Endothelial cell (in vitro differentiated cells): ENCODE measurements at places on chromosomes 5 and 9. TPM values are rescaled to one million over a fixed set of nuclear protein-coding genes. Genes with fewer than 3 reads are reported as not detected.
A peak's percentile ranks its signal among the peaks of the same experiment; 100 is the strongest.

DNA sequence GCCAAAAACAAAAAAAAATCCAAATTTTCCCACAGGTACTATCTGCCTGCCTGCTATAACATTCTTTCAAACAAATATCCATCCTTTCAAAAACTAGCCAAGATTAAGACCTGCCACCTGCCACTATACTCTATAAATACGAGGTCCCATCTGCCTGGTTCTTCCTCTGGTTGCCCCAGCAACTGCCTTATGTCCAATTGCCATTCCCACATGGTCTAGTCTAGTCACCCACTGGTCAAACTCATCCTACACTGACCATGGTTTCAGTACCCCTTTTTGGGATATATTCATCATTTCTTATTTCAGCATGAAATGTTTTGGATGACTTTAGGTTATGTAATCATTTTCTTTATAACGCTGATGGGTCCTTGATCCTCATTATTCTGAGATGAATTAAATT, 95.1 kb upstream of the CCNG1 start:
- no peak for DNase-seq

GRCh38 chr5:130137681-130138080, 233.4 kb downstream of the CHSY3 start:
- no peak for DNase-seq

- no peak for DNase-seq
Observed at GRCh38 chr9:25212361-25212760, 465.9 kb downstream of the TUSC1 start.

DNA sequence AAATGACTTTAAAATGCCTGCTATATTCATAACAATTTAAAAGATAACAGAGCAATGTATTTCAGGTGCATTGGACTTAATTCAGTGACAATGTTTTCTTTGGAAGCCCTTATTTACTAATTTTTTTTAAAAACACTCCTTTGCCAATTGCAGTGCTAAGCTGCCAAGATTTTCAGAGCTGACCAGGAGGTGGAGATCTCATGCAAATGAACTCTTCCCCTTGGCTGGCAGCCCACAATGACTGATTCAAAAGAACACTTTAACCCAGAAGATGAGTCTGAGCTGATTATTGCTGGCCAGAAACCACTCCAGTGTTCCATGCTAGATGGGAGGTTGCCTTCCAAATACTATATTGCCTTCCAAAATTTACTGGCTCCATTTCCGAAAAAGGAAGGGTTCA, 128.3 kb upstream of the CCNH start:
- peak; percentile 7 for DNase-seq

DNA sequence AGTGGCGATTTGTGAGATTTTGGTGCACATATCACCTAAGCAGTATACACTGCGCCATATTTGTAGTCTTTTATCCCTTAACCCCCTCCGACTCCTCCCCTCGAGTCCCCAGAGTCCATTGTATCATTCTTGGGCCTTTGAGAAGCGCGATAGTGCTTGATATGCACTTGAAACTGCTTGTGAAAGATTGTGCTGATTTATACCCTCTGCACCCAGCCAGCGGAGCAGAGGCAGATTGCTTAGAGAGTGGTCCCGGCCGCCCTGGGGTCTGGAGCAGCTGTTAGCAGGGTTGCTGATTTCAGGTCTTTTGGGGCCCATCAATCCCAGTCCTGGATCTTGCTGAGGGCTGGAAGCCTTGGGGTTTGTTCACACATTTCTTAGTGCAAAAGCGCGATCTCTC, 13.0 kb upstream of the FAM240B start:
- DNase-seq = no peak

DNA sequence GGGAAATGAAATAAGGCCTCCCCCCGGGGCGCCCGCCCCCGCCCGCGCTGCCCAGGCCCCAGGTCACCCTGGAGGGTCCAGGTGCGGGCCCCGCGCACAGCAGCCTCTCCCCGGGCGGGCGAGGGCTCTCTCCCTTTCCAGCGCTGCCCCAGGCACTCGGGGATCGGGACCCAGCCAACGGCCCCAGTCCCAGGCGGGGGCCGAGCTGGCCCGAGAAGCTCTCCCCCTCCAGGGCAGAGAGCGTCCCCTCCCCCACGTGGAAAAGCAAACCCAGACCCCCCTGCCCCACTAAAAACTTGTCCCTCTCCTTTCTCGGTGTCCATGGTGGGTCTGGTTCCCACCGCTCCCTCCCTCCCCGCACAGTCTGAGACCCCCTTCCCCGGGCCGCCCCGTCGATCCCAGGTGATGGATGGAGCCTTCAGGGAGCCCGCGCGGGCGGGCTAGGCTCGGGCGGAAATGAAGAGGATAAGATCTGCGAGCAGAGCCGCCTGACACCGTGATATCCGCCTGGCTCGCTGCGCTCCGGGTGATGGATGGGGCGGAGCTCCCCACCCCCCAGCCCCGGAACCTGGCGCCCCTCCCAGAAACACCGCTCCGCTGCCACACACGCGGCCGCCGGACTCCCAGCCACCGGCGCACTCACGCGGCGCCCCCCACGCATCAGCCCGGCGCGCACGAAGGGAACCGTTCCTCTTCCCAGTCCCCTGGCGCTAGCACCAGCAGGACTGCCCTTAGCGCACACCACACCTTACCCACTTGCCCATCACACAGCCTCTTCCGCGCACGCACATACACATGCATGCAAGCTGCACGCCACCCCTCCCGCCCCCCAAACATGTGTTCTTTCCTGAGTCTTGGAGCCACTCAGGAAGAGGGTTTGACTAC, 81.7 kb upstream of the ZBTB43 start:
- DNase-seq = peak; percentile 43

SUSD3 gene
- 1.2 TPM for total RNA-seq

SPINK4 gene
- not detected for total RNA-seq
